IMR-90 (cell line): ENCODE measurements at places on chromosomes 1 and 21. TPM values are rescaled to one million over a fixed set of nuclear protein-coding genes. Genes with fewer than 3 reads are reported as not detected.

GRCh38 chr1:36320767-36321118, 2.7 kb downstream of the EVA1B start:
- peak overlapping the region; percentile 21; the same call in 1 of the 2 replicates for H3K27ac ChIP-seq
- H3K4me3 ChIP-seq: no peak overlapping the region
- H3K36me3 ChIP-seq: peaks cover 9% of the 10 kb centered on the region
- H3K4me1 ChIP-seq: peaks cover 24% of the 10 kb centered on the region
- H3K27me3 ChIP-seq: no peaks in the 10 kb centered on the region
- no peak for DNase-seq

DNA sequence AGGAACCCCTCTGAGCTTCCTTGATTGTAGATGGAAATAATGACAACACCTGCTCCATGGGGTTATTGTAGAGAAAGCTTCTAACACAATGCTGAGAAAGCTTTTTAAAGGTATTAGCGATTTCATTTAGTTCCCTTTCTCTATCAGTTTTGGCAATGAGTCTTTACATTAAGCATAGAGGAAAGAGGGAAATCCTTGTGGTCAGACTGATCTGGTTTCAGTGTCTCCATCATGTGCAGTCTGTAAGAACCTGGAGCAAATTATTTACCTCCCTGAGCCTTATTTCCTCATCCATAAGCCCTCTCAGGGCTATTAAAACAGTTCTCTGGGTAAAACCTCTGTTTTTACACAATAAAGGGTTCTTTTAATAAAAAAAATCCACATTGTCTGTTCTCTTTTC, 87.5 kb downstream of the FGGY start:
- H3K27me3 ChIP-seq: no peaks in the 10 kb centered on the region
- H3K36me3 ChIP-seq: no peaks in the 10 kb centered on the region
- no peak overlapping the region for H3K4me3 ChIP-seq
- H3K27ac ChIP-seq: no peak overlapping the region
- no peak for DNase-seq

DNA sequence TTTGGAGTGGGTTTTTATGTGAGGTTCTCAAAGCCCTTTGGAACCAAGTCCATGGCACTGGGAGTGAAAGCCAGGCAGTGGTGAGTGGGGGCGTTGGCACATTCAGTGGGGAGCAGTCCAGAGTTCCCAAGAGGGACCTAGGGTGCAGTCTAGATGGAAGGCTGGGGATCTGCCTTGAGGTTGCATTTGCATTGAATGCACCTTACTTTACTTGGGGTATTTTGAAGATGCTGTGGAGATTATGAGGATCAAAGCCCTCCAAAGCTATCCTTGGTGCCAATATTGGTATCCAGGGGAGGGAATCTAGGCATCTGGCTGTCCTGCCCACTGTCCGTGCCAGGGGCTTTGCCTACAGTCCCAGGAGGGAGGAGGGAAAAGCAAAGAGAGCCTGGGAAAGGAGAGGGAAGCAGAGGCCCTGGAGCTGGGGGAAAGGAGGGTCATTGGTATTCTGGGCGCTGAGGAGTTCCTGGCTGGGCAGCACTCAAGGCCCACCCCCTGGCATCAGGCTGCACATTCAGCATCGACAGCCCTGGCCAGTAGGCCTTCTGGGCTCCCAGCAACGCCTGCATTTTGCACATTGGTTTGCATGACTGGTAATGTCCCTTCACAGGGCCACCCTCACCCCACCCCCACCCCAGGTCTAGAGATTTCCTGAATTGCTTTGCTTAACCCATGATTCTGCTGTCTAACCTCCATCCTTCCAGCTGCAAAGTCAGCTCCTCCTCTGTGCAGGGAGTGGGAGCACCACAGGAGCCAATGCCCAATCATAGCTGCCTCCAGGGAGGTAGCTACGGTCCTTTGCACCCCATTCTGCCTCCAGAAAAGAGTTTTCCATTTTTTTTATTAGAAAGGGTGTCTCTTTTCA, 843 bp upstream of the BCAN start:
- no peak overlapping the region for H3K27ac ChIP-seq
- H3K4me1 ChIP-seq: no peaks in the 10 kb centered on the region; the same call in 1 of the 2 replicates
- no peak for DNase-seq

DNA sequence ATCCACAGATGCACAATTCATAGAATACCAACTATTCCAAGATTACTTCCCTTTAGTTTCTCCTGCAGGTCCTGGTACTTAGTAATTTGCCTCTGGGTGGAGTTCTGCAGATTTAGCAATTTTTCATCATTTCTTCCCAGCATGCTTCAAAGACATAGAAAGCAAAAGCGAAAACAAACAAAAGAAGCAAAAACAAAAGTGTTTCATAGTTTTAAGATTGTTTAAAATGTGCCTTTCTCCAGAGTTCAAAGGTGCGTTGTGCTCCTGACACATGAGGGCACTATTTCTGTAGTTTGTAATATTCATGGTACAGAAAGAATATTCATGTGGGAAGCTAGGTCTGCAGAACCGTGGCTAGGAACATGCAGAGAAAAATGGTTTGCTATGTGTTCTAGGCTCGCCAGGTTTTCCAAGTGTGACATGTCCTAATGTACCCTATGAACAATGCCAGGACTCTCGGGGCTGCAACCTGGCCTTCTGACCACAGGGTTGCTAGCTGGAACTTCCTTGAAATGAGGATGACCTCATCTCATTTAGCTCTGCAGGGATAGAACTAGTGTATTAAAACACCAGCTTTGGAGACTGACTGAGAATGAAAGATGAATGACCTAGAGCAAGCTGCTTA, 30.0 kb upstream of the RCSD1 start:
- H3K4me1 ChIP-seq: no peaks in the 10 kb centered on the region
- H3K27ac ChIP-seq: no peak overlapping the region
- H3K27me3 ChIP-seq: peaks cover 5% of the 10 kb centered on the region
- peak; percentile 22 for DNase-seq
- no peak overlapping the region for H3K4me3 ChIP-seq

- H3K27me3 ChIP-seq: no peaks in the 10 kb centered on the region
- no peaks in the 10 kb centered on the region for H3K4me1 ChIP-seq
Measured at GRCh38 chr1:51679435-51679834, 62.5 kb downstream of the OSBPL9 start.

DNA sequence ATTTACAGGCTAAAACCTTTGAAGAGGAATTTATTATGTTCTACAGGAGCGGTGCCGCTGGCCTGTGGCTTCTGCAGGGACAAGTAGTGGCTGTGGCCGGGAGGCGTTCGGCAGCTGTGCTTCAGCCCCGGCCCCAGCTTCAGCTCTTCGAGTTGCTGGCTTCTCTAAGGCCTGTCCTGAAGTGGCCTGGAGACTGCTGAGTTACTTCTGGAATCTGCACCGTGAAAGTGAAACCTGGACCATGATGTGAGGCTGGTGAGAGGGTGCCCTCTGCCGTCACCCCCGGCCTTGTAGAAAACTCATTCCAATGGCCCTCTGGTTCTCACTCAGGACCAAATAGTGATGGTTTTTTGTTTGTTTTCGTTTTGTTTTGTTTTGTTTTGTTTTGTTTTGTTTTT, 48.1 kb downstream of the PRKCZ start:
- DNase-seq: no peak
- H3K27ac ChIP-seq: no peak overlapping the region
- H3K4me3 ChIP-seq: no peak overlapping the region
- H3K27me3 ChIP-seq: peaks cover 18% of the 10 kb centered on the region

GRCh38 chr1:28097100-28097472, 8.7 kb upstream of the EYA3 start:
- H3K27ac ChIP-seq: no peak overlapping the region
- no peak overlapping the region for H3K4me3 ChIP-seq
- peaks cover 5% of the 10 kb centered on the region for H3K4me1 ChIP-seq
- DNase-seq: no peak
- H3K36me3 ChIP-seq: no peaks in the 10 kb centered on the region

GSTM5 gene
- 0.28 and 0.36 TPM in 2 replicates for total RNA-seq

ERG gene
- not detected in 2 replicates for total RNA-seq

GBP6 gene
- not detected in 2 replicates for total RNA-seq

IPP gene
- total RNA-seq: 10.6 and 15.8 TPM in 2 replicates

ARTN gene
- total RNA-seq: not detected in 2 replicates

OXCT2 gene
- total RNA-seq: 0.18 and 0.28 TPM in 2 replicates

GREM2 gene
- total RNA-seq: 3.0 and 5.0 TPM in 2 replicates
